Stimulated activated CD8-positive, alpha-beta memory T cell treated with anti-CD3 and anti-CD28 coated beads, Interleukin-15, amount 100 ng/mL, for 48 hours (primary cell): ENCODE measurements at places on chromosomes 7 and 10.

- no peak for DNase-seq
Observed at GRCh38 chr7:140084142-140084655, 21.4 kb upstream of the PARP12 start.

- no peak for DNase-seq
Observed at GRCh38 chr7:148954766-148955165, 70.7 kb upstream of the EZH2 start.

- no peak for DNase-seq
Observed at GRCh38 chr10:63052083-63052482, 81.0 kb upstream of the NRBF2 start.

GRCh38 chr10:129335942-129336341 lies 131.1 kb upstream of the MGMT start:
- DNase-seq = no peak

GRCh38 chr10:102802920-102803534 lies 34.2 kb downstream of the CYP17A1 start:
- DNase-seq = no peak

DNA sequence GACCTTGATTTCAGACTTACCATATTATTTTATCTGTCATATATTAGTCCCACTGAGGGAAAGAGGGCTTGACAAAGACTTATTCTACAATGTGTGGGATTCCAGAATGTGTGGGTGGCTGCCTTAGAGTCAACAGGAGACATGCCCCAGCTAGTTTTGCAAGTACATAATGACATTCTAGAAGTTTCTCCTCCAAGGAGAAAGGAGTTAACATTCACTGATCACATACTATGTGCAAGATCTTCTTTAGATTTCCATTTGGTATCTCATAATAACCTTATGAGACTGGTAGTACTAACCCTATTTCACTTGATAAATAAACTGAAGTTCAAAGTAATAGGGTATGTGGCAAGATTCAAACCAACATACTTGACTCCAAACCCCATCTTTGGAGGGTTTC lies 25.2 kb downstream of the IRF5 start:
- no peak for DNase-seq

DNA sequence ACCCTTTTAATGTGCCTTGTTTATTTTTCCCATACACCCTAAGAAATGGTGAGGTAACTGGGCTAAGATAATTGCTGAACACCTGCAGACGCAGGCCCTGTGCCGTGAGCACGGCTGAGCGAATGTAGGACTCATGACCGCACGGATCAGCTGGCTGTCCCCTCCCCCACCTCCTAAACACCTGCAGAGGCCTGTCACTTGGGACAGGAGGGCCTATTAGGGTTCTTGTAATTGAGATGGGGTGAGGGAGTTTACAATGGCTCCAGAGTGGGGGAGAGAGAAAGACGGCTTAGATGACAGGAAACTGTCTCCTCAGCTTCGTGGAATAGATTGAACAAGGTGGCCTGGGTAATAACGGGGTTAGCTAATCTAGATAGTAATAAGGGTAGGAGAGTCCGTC lies 291.7 kb upstream of the HABP2 start:
- no peak for DNase-seq

DNA sequence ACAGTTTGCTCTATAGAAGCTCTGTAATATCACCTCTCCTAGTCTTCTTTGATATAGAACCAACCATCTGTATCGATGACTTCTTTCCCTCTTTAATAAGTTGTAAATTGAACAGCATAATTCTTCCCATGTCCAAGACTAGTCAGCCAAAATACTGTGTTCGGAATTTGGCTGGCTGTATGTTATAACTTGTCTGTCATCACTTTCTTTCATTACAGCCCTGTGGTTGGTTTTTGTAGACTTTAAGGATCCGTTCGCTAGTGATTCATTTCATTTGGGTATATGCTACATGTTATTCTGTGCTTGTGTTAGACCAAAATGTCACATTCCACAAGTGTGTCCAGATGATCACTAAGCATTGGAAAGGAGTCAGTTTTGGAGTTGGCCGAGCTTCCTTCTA lies 155.4 kb upstream of the ITGB1 start:
- DNase-seq = no peak

- no peak for DNase-seq
Observed at GRCh38 chr10:49448924-49449323, 53.0 kb upstream of the DRGX start.

DNA sequence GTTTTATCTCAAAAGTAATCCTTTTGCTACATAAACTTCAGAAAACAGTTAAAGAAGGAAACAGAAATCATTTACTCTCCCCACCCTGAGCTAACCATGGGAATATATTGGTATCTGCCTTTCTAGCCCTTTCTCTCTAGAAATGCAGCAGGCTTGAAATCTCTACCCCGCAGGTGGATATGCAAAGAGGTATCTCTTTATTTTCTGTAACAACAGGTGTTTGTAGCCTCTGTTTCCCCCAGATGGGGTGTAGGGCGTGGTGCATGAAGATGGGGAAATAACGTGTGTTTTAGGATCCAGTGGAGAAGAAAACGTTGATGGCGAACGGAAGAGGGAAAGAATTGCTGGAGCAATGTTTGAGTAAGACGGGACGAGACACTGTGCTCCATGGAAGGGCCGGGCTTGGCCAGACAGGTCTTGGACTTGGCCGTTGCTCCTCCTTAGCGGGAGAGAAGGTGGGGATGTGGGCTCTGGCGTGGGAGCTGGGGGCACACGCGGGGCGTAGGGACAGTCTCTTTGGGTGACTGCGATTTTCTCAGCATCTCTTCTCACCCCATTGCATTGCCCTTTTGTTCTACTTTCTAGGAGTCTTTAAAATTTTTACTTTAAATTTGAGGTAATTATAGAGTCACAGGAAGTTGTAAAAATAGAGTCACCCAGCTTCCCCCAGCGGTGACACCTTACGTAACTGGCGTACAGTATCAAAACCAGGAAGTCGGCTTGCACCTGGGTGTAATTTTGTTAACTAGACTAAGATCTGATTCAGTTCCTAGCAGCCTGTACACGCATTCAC lies 82.9 kb downstream of the ELFN1 start:
- no peak for DNase-seq

GRCh38 chr7:15620491-15621185 lies 58.8 kb upstream of the AGMO start:
- DNase-seq = no peak

DNA sequence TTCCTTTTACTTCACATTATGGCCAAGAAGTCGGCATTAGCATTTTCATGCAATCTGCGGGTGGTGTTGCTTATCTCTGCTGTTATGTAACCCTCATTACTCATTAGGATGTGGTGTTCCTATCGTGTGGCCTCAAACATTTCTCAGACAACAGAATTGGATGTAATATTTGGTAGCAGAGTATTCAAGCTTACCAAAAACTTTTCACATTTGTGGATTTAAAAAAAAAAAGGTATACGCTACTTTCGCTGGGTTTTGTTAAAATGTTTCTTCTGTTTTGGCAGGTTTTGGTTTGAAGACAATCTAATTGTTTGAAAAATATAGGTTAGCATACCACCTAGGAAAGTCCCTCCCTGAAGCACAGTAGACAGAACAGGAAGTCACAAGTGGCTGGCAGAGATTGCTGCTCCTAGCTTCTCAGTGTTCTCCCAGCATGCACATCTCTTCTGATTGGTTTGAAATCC lies 128.8 kb downstream of the GATA3 start:
- no peak for DNase-seq

DNA sequence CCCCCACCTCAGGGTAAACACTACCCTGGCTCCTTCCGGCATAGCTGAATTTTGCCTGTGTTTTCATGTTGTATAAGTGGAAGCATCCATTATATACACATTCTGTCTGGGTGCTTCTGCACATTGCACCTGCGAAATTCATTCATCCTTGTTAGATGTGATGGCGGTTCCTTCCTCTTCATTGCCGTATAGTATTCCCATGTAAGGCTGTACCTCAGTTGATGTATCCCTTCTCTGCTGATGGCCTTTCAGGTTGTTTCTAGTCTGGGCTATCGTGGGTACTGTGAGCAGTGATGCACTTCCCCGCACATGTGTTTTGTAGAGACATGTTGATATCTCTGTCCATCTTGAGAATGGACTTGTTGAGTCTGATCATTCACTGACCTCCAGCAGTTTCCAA lies 28.9 kb downstream of the ELFN1 start:
- DNase-seq = no peak

DNA sequence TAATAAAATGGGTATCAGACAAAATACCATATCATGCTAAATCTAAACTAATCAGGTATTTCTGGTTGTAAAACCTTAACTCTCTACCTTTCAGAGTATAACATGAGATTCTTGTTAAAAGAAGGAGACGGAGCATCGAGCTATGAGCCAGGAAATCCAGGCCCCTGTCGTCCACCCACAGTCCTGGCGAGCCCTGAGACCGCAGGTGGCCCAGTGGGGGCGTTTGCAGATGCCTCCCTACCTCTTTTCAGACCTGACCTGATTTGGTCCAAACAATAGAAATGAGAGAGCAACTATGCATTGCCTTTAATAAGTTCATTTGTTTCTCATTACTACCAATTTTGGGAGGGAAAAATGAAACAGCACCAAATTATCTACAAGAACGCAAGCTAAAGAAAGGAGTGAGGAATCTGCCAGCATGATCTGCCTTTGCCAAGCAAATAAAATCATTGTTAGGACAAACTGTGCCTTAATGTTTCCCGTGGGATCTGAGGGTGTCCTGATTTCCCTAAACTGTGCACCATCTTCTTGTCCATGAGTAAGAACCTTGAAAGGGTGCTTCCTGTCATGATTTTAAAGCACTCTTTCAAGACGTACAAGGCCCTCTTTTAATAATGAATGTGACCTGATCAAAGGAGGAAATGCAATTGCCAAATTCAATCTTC lies 166.7 kb downstream of the TCERG1L start:
- DNase-seq = no peak

DNA sequence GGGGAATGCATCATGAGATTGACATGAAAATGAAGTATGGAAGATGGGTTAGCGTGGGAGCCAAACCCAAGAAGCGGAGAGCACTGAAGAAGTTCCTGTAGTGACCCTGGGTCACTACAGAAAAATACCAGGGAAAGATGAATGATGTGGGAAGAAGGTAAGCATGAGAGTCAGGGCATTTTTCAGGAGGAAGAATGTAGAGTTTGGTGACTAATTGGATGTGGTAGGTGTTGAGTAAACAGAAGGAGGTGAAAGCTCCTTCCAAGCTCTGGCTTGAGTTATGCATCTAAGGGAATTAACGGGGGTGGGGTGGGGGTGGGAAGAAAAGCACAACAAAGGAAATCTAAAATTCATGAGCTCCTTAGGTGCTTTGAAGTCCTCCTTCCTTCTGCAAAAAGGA lies 238.1 kb upstream of the AOAH start:
- no peak for DNase-seq

DNA sequence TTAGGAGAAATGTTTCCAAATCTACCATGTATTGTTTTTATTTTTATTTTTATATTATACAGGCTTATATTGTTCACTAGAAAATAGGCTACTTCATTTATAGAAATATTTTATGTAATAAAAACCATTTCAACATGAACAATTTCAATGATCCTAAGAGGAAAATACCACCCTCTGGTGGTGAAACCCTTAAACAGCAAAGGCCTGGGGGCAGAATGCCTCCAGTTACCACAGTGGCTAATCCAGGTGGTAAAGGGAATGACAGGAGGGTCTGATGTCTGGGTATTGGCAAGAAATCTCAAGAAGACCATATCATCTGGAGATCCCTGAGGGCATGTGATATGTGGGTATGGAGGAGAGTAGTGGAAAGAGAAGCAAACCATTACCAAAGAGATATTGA lies 19.3 kb downstream of the MACC1 start:
- no peak for DNase-seq

- no peak for DNase-seq
Observed at GRCh38 chr10:71458387-71458786, 61.7 kb downstream of the CDH23 start.
